ENCODE measurements at places on chromosomes 5 and 9. TPM values are rescaled to one million over a fixed set of nuclear protein-coding genes. Genes with fewer than 3 reads are reported as not detected.

DNA sequence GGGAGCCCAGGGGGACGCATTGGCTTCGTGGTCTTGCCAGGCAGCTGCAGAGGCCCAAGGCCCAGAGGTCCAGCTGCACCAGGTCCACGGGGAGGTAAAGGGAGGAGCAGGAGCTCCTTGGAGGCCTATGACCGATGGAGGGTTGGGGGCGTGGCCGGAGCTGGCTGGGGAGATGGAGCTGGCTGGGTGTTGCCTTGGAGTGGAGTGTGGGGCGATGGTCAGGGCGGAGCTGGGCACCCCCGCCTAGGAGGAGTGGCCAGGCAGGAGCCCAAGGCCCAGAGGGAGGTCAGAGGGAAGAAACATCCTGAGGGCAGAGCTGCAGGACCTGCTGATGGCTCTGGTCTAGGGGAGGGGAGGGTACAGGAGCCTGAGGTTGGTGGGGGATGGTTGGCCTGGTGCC lies 44.6 kb downstream of the KCNT1 start:
- DNase-seq = no peak

DNA sequence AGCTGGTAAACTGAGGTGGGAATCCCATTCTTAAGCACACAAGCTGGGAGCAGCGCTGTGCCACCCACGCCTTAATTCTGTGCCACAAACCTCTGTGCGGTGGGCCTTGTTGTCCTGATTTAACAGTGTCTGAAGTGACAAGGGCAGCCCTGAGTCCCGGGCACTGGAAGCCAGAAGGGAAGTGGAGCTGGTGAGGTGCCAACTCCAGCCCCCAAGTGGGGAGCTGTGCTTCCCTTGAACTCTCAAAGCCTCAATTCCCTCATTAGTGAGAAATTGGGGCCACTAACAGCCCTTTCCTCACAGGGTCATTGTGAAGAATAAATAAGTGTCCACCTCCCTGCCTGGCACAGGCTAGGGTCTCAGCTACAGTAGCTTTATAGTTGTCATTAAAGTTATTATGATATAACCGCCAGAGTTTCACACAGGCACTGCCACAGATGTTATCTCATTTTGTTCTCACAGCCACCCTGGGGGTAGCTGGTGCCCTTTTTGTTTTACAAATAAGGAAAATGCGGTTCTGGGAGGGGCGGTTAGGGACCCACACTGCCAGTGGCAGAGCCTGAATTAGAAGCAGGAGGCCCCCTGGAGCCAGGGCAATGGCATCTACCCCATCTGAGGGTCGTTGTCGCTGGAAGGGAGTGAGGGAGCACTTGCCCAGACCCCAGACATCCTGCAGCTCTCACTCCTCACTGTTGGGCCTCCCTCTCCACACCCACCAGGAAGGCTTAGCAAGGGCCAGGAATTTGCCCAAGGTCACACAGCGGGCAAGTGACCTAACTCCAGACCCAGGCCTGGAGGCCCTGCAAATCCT lies 2.1 kb upstream of the TLX3 start:
- DNase-seq = no peak

DNA sequence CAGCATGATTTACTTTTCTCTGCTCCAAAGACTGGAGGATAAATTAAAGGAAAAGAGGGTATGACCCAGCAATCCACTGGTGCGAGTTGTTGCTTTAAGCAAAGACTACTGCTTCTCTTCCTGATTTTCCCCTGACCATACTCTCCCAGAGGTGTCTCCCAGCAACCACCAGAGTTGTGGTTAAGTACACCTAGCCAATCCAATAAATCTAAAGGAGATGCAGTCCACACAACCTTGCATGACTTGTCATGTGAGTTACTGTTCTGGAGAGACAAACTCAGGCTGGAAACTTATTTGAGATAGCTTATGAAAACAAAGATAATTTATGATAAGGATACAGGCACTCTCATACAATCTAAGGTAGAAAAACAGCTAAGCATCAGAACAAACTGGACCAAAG lies 11.9 kb downstream of the TMC1 start:
- DNase-seq = no peak

DNA sequence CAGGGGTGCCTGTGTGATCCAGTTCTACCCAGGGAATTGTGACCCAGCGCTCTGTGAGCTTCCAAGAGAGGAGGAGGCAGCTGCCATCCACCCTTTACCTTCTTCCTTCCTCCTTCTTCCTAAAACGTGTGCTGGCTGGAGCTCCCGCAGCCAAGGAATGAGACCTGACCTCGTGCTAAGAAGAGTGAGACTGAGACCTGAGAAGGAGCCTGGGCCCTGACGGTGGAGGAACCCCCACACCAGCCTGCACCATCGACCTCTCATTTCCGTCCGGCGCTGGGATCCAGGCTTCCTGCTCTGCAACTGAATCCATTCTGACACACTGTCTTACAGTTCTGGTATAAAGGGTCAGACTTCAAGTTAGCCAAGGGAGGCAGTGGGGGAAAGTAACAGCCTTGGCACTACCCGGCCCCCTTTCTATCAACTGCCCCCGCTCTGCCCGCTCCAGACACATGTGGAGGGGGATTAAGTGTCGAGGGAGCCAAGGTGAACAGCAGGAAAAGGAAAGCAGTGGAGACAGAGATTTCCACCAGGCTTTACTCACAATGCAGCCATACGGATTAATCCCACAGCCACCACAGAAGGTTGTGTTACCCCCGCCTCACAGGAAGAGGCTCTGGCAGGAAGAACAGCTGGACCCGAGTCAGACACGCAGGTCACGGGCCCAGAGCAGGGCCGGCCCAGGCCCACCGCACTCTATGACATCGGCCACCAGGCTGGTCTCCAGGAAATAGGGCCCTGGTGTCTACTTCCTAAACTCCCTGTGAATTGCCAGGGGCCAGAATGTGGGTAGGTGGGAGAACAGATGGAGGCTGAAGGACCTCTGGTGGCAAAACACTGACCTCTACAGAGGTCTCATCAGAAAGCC lies 15.8 kb downstream of the MGAT1 start:
- no peak for DNase-seq

GRCh38 chr5:95350631-95351030 lies 40.5 kb upstream of the FAM81B start:
- DNase-seq = no peak

DNA sequence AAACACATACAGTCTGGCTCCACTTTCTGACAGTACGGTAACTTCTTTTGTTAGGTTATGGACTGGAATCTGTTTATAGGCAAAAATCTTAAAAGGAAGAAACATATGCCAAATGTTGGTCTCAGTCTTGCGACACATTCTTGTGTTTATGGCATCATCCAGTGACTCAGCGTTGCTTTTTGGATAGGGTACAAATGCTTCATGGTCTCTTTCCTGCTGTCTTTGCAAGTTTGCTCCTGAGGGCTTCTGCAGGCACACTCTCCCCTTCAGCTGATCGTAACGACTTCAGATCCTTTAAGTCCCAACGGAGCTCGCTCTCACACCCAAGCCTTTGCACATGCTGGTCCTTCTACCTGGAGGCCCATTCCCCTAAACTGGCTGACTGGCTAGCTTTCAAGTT lies 23.6 kb upstream of the TNFSF8 start:
- DNase-seq = no peak

GRCh38 chr5:64213531-64213930 lies 47.9 kb downstream of the RNF180 start:
- no peak for DNase-seq

GRCh38 chr5:62569470-62569869 lies 9.1 kb upstream of the LRRC70 start:
- no peak for DNase-seq

- DNase-seq = no peak
Observed at GRCh38 chr9:125432715-125433385, 171.2 kb downstream of the GAPVD1 start.

DNA sequence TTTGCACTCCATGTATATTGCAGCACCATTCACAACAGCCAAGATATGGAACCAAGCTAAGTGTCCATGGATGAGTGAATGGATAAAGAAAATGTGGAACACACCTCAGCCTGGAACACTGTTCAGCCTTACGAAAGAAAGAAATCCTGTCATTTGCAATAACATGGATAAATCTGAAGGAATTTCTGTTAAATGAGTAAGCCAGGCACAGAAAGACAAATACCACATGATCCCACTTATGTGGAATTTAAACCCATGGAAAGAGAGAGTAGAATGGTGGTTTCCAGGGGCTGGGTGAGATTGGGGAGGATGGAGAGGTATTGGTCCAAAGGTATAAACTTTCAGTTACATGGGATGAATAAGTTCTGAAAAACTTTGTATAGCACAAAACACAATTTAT lies 228.9 kb upstream of the CD180 start:
- DNase-seq = no peak

DNA sequence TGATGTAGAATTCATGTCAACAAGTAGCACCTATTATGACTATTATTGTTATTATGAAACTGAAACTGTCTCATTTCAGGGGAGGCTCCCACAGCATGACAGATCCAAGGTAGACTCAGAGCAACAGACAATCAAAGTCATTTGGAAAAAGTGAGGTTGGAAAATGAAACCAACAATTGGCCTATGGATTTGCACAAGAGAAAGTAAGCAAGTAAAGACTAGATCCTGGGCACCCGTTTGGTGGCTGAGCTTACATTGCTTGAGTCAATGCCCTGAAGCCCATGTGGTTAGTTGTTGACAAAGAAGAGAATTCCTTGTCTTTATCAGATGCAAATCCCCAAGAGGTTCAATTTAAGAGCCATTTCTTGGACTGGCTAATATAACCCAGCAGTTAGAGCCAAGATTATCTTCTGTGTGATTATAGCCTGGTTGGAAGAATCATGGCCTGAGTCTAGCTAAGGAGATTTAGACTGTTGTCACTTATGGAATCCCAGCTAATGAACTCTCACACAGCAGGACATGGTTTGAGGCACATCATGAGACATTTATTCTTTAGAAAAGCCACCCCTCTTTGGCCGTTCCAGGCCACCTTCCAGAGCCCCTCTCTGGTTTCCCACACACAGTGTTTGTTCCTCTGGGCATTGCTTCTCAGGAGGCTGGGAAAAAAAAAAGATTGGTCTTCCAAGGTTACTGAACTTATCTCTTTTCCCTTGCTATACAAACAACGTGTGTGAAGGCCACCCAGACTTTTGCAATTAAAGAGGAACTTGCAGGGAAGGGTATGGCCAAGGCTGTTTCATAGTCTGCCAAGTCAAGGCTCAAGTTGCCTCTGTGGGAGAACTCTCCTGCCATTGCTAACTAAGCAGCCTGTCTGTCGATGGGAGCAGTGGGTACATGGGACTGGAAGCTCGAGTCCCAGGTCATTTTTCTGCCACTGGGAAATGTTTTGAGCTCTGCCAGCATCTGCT lies 399.5 kb downstream of the ENC1 start:
- DNase-seq = no peak

DNA sequence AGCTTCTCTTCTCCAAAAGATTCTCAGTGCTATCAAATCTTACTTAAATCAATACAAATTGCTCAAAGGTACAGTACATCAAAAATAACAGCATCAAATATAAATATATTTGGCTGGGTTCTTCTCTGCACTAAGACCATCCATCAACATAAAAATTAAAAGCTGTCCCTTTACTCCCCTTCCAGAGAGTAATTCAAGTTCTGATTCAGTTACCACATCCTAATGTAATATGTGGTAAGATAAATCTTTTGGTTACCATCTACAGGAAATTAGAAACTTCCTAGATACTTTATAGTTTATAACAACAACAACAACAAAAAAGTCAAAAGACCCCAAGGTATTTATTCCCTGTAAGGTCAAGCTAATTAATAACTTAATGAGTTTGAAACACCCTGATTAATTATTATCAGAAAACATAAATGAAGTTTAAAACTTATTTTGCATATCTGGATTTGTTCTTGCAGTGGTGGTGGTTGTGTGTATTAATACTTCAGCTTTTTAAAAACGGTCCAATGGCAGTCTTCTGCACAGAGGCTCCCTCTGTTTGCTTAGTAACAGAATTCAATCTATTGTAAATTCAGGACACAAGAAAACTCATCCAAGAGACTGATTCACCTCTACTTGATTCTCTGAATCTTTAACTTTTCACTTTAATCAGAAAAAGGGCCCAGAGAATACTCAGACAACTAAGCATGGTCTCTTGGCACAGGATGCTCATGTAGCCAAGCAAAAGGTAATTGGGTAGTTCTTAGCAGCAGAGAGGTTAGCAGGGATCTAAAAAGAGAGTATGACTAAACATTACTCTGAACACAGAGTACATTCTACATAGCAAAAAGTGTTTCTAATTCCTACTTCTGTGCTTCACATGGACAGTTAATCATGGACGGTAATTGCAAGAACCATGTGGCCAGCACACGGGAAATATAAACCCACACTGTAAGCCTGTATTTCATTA lies 20.1 kb downstream of the DIAPH1 start:
- no peak for DNase-seq

GRCh38 chr5:3282841-3283240 lies 312.8 kb upstream of the IRX1 start:
- no peak for DNase-seq

- DNase-seq = no peak
Observed at GRCh38 chr5:138463419-138464007, 1.8 kb upstream of the EGR1 start.

DNA sequence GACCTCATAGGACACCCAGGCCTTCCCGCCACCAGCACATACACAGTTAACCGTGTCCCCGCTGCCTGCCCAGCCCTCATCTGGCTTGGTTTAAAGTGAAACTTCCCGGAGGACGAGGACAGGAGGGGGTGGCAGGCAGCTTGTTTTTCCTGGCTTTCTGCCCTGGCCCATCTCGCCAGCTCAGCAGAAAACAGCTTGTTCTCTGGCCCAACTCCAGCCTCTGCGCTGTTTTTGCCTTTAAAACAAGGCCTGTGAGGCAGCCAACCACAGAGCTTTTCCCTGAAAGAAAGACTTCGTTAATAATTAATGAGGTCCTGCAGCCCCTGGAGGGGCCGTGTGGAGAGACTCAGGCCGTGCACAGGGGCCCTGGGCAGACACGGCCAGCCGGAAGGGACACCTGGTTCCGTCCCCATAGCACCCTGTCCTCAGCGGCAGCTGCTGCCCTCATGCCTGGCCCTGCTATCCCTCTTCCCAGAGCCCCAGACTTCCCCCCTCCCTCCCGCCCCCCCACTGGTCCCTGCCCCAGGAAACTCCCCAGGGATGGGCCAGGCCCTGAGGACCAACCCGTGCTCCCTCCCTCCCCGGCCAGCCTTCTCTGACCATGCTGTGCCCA lies 108.7 kb downstream of the RXRA start:
- DNase-seq = no peak

DNA sequence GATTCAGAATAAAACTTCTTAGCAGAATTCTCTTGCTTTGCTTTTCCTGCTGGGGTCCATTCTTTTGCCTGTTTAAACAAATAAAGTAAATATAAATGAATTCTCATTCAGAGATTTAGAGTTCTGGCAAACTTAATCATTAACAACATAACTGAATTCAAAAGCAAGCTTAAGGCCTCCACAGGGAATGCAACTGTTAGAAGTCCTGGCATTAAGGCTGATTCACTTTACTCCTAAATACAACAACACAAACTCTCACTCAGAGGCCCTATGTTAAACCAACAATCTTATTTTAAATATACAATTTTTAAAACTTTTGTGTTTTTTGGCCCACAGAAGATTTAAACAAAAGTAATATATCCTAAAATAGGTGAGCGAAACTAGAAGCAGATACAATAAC lies 178.3 kb downstream of the AP3B1 start:
- no peak for DNase-seq

GRCh38 chr9:136403915-136404800 lies 4.2 kb upstream of the SNAPC4 start:
- DNase-seq = no peak

Gene PCDHGA6
- 0.76 TPM for total RNA-seq

Gene SLC25A48
- 0.40 TPM for total RNA-seq

Gene RALGPS1
- 8.9 TPM for total RNA-seq

Gene DMXL1
- 30.8 TPM for total RNA-seq

Gene SLC34A1
- total RNA-seq = 0.31 TPM

Gene DND1
- 0.75 TPM for total RNA-seq
